ENCODE measurements at places on chromosomes 4 and X.

DNA sequence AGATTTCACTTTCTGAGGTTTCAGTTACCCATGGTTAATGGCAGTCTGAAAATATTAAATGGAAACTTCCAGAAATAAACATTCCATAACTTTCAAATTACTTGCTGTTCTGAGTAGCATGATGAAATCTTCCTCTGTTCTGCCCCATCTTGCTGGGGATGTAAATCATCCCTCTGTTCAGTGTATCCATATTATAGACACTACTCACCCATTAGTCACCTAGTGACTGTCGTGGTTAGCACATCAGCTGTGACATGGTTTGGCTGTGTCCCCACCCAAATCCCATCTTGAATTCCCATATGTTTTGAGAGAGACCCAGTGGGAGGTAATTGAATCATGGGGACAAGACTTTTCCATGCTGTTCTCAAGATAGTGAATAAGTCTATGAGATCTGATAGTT, 125.5 kb upstream of the GIMD1 start:
- DNase-seq, result no peak

DNA sequence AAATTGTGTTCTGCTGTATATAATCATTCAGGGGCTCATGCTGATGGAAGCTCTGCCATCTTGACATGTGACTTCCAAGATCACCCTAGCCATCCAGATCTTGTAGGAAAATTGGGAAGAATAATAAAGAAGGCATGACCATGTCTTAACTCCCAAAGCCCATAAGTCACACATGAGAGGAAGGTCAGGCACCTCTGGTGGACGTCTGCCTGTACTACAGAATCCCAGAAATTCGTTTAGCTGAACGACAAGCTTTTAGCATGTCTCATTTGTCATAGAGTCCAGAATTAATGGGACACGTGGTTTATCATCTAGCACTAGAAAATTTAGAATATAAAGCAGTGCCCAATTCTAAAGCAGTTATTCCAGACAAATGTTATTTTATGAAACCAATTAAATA, 212.7 kb downstream of the CENPC start:
- no peak for DNase-seq

GRCh38 chr4:2306773-2307410, 45.0 kb upstream of the MXD4 start:
- no peak for DNase-seq

- no peak for DNase-seq
Measured at GRCh38 chrX:149284616-149285015, 220.5 kb downstream of the IDS start.

DNA sequence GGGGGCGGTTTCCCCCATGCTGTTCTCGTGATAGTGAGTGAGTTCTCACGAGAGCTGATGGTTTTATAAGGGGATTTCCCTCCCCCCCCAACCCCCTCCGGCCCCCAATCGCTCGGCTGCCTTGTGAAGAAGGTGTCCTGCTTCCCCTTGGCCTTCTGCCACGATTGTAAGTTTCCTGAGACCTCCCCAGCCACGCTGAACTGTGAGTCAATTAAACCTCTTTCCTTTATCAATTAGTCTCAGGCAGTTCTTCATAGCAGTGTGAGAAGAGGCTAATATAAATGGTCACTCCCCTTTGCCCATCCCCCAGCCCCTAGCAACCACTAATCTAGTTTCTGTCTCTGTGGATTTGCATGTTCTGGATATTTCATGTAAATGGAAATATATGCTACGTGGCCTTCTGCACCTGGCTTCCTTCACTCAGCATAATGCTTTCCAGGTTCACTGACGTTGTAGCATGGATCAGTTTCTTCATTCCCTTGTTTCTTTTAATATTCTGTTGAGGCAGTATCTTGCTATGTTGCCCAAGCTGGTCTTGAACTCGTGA, 16.4 kb downstream of the GPR143 start:
- DNase-seq, result no peak

DNA sequence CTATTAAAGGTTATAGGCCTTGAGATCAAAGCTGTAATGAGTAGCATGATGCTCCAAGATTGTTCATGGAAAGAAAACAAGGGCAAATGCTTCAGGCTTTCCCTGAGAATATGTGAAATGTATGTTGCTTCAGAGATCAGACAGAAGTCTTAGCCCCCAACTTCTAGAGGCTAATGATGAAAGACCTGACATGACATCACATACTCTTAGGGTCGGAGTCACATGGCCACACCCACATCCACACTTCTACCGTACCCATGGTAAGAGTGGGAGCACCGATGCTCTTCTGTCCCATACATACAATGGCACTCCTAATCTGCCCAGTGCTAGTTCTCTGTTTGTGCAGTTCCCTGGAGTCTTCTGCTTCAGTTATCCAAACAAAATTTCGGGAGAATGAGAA, 111.9 kb upstream of the ACSL4 start:
- DNase-seq, result no peak

DNA sequence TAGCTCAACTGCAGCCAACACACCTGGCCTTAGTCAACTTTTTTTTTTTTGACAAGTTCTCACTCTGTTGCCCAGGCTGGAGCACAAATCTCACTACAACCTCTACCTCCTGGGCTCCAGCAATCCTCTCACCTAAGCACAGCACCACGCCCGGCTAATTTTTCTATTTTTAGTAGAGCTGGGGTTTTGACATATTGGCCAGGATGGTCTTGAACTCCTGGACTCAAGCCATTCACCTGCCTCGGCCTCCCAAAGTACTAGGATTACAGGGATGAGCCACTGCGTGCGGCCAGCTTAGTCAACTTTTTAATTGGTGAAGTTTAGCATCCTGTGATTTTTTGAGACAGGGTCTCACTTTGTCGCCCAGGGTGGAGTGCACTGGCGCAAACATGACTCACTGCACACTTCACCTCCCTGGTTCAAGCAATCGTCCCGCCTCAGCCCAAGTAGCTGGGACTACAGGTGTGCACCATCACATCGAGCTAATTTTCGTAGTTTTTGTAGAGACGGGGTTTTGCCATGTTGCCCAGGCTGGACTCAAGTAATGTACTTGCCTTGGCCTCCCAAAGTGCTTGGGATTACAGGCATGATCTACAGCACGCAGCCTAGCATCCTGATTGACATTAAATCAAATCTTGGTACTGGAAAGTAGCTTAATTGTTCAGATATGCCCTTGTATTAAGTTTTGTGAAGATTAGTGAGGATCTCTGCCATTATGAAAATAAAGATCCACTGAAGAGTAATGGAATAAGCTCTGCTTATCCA, 8.3 kb downstream of the HNRNPDL start:
- DNase-seq, result no peak

GRCh38 chr4:45453258-45453853, 670.5 kb downstream of the GABRG1 start:
- DNase-seq, result no peak

- DNase-seq, result no peak
Measured at GRCh38 chr4:84995386-84995785, 28.9 kb upstream of the WDFY3 start.

DNA sequence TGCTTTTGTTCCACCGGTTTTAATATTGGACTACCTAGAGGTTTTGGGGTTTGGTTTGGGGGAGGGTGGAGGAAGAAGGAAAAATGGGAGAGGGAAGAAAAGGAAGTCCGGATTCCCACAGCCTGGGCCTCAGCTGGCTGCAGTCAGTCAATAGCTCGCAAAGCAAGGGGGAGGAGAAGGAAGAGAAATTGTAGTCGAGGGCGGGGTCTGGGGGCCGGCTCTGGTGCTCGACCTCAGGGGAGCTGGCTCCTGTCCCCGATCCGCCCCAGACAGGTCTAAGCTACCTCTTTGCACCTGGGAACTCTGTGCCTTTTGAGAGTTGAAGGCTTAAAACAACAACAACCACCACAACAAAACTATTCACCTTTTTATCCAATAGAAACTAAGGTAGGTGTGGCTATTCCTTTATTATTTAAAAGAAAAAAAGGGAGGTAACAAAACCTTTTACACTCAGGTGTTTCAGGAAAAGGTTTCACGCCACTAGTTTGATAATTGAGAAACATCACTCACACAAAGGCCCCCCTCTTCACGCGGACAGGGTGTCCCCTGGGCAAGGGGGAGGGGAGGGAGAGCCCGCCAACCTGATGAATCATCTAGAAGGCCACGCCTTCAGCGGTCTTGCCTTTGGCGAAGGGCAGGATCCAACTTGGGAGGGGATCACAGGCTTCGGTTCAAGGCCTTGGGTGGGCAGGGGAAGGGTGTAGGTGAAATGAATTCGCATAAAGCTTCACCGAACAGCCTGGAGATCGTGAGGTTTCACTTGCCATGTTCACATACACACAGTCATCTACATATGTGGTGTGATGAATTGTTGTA, 1.6 kb upstream of the LNX1 start:
- DNase-seq, result no peak

DNA sequence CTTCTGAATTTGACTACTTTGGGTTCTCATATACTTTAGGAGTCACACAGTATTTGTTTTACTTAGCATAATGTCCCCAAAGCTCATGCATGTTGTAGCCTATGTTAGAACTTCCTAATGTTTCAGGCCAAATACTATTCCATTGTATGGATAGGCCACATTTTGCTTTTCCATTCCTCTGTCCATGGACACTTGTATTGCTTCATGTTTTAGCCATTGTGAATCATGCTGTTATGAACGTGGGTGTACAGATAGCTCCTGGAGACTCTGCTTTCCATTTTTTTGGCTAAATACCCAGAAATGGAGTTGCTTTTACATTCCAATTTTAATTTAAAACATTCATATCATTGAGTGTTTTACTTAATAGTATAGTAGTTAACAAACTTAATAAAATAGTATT, 54.5 kb downstream of the HTT start:
- DNase-seq, result no peak

GRCh38 chrX:71454222-71454621, 78.7 kb upstream of the OGT start:
- no peak for DNase-seq

GRCh38 chr4:177265729-177266128, 43.9 kb upstream of the NEIL3 start:
- no peak for DNase-seq

DNA sequence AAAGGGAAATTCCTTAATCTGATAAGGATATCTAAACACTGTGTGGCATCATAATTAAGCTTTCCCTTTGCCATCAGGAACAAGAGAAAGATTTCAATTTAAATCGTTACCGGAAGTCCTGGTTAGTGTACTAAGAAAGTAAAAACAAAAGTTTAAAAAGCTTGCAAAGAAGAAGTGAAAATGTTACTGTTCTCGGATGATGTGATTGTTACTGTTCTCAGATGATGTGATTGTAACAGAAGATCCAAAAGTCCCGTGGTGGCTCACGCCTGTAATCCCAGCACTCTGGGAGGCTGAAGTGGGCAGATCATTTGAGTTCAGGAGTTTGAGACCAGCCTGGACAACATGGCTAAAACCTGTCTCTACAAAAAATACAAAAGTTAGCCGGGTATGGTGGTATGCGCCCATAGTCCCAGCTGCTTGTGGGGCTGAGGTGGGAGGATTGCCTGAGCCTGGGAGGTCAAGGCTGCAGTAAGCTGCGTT, 62.5 kb downstream of the RGS12 start:
- no peak for DNase-seq
